Mesothelial cell of epicardium (in vitro differentiated cells): ENCODE measurements at places on chromosomes 4 and X.

DNA sequence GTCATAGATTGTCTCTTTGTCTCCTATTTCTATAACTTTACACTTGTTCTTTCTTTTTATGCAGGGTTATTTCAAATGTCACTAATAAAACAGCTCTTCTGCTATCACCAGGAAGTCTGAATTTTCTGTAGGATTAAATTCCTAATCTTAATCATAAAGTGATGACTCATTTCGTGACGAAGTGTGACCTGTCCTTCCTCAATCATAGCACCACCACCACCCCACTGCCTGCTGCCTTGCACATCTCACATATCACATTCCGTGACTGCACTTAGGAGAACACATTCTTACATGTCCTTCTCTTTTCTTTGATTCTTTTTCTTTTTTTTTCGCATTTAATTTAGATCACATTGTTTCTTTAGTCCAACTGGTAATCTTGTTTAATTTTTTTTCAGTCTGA is 57.7 kb upstream of the UGT2B7 start:
- DNase-seq = no peak

- DNase-seq = no peak
Observed at GRCh38 chr4:107736924-107737448, 17.0 kb upstream of the PAPSS1 start.

- DNase-seq = no peak
Observed at GRCh38 chr4:18957716-18958115, 936.2 kb upstream of the LCORL start.

GRCh38 chr4:69524706-69525105 is 29.0 kb upstream of the UGT2B4 start:
- no peak for DNase-seq

DNA sequence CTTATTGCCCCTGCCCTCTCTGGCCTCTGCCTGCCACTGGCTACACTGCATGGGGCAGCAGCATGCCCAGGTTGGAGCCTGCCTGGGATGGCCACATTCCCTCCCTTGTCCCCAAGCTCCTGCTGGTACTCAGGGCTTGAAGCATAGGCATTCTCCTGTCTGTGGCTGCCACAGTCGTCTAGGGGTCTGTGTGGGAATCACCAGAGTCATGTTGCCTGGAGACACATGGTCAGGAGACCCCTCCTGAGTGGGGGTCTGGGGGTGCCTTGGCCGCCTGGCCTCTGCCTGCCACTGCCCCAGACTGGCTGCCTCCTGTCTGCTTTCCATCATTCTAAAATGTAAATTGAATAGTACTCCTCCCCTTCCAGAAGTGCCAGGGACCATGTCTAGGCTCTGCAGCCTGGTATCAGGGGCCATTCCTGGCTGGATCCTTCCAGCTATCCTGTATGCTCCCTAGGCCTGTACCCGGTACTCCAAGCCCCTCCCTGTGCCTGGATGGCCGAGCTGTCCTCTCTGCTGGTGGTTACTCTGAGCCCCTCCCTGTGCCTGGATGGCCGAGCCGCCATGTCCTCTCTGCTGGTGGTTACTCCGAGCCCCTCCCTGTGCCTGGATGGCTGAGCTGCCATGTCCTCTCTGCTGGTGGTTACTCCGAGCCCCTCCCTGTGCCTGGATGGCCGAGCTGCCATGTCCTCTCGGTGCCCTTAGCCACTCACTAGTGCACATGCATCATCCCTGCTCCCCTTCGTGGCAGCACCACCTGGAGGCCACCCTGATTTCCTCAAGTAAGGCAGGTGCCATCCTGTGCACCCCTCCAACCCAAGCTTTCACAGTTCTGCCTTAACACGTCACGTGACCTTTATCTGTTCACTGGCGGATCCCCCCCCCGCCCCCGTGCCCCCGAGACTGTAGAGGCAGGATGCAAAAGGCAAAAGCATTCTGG is 5.5 kb upstream of the NKX1-1 start:
- no peak for DNase-seq

DNA sequence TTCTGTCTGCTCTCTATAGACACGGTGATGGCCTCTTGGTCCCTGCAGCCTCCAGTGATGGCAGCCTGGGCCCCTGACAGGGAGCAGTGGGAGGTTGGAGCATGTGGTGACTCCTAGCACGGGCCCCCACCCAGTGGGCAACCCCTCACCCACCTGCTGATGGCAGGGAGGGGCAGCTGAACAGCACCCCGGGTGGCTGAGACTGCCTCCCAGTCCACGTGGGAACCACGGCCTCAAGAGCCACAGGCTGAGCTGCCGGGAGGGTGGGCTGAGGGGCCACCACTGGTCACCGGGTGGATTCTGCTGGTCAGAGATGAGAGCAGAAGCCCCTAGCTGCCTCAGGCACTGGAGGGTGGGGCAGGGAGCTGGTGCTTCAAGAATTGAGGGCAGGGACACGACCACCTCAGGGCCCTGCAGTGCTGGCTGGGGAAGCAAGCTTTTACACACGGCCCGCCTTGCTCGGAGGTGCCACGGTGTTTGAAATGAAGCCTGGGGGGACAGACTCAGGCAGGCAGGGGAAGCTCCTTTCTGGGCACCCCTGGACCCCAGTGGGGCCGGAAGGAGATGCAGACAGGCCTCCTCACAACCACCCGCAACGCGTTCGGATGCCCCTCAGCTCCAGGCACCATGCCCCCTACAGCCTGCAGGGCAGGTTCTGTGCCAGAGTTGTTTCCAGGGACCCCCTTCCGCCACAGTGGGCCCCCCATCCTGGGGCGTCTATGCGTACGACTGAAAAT is 6.3 kb upstream of the HAUS3 start:
- DNase-seq = no peak

DNA sequence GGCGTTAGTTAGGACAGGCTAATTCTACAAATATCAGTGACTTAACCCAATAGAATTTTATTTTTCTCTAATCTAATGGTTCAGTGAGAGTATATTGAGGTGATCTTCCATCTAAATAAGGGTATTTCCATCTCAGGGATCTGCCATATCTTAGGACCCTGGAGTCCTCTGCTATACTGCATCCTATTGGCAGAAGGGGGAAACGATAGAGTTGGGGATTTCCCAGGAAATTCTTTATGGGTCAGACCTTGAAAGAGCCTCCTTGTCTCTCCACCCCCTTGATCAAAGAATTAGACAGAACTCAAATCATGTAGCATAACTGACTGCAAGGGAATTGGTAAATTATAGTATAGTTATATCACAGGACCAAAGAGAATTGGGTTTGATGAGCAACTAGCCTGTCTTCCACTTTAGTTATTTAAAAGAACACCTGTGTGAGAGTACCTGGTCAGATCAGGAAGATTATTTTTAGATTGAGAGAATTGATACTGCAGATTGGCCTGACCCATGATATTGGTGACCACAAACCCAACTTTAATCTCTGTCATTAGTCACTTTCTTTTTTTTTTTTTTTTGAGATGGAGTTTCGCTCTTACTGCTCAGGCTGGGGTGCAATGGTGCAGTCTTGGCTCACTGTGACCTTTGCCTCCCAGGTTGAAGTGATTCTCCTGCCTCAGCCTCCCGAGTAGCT is 25.6 kb downstream of the SMARCA5 start:
- DNase-seq = no peak

- no peak for DNase-seq
Observed at GRCh38 chr4:99991741-99992140, 41.7 kb upstream of the H2AZ1 start.

- no peak for DNase-seq
Observed at GRCh38 chr4:83731609-83732008, 195.7 kb downstream of the GPAT3 start.

DNA sequence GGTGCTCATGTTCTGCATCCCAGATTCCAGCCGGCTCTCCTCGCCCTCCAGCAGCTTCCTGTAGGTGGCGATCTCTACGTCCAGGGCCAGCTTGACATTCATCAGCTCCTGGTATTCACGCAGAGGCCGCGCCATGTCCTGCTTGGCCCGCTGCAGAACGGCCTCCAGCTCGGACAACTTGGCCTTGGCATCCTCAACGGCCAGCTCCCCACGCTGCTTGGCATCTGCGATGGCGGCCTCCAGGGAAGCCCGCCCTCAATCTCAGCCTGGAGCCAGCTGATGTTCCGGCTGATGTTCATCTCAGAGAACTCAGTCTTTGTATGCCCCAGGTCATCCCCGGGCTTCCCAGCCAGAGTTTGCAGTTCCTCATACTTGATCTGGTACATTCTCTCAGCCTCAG is 431.8 kb upstream of the DIPK2B start:
- no peak for DNase-seq

GRCh38 chrX:138709886-138710791 is 1.4 kb downstream of the FGF13 start:
- peak; percentile 38 for DNase-seq

DNA sequence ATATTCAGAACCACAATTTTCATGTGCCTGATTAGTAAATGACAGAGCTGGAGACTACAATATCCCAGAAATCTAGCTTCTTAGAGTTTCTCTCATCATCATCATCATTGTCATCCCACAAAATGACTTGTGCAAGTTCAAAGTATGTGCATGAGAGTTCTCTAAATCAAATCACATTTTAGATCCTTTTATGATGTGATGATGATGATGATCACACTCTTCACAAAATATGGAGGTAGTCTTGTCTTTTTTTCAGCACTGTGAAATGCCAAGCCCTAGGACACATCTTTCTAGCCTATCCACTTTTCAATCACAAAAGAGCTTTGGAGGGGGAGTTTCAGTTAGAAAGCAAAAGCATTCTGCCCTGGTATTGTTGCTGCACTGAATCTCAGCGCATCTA is 7.4 kb downstream of the MBNL3 start:
- DNase-seq = no peak

DNA sequence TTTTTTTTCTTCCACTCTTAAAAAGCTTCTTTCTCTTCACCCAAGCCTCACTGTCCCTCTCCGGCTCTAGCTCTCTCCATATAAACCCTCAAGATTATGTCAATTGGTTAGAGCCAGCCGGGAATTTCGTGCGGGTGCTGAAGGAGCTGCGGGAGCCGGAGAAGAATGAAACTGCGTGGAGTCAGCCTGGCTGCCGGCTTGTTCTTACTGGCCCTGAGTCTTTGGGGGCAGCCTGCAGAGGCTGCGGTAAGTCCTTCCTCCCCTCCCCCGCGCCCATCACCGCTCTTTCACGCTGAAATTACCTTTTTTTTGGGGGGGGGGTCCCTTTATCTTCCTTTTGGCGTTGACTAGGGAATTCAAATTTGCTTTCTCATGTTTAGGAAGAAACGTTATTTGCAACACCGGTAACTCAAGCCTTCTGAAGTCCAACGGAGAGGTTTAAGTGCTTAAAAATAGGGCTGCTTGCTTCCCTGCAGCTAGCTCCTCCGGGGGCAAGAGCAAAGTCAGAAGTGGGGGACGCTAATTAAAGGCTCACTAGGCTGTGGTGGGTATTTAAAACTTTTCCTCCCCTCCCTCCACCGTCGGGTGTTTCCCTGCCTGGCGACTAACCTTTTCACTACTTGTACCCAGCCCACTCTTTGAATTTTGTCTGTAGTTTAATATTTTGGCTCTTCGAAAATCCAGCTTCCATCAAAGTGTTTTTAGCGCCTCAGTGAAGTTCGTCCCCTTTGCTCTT is 491 bp downstream of the COL4A5 start:
- peak; percentile 26 for DNase-seq

DNA sequence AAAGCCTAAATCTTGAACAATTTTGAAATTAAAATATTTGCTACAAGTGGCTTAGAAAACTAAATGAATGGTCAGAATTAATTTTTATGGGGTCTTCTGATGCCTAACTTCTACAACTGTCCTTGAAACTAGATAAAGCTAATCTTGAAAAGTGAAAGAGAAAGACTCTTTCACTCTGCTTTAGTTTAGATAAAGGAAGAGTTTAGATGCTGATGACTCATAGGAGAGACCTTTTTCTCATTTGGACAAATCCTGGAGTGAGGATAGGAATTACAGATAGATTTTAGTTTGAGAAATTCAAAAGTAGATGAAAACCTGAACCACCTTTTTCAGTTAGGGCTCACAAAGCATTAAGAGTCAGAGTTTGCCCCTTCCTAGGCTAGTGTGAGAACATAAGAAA is 342.3 kb upstream of the GRID2 start:
- no peak for DNase-seq

GRCh38 chr4:1039493-1040343 is 28.3 kb downstream of the FGFRL1 start:
- no peak for DNase-seq

DNA sequence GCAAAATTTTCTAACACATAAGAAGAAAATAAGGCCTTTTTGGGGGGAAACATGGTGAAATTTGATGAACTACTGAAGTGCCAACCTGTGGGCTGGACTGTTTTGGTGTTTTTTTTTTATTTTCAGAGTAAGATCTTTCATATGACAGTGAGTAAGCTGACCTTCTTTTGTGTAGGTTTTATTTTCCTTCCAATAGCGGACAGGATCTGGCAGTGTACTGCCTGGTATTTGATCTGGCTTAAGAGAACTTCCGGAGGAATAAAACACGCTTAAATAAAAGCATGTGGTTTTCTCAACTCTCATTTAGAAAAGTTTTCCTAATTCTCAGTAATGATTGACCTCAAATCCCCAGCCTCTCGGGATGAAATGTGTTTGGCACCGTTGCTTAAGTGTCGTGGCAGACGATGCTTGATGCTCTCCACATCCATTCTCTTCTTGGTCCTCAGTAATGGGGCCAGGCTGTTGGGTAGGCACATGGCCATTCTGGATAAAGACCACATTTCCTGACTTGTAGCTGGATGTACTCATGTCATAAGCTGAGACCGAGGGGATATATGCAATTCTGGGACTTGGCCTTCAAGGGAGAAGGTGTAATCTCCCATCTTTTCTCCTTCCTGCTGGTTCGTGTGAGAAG is 65.6 kb upstream of the PDLIM3 start:
- no peak for DNase-seq

DNA sequence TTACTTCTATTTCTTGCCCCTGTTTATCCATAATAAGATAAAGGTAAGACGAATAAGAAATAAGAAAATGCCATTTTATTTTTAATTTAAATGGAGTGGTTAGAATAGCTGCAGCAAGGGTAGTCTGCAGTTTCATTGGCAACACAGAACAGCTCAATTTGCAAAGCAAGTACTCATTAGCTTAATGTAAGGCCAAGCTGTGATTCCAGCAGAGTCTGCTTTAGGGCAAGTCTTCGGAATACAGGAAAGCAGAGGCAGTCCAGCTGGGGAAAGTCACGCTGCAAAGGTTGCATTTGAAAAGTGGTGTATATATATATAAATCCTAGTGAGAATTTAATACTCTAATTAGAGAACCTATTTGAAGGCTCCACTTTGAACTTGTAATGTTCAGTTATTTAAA is 59.0 kb downstream of the ANXA10 start:
- DNase-seq = no peak

DNA sequence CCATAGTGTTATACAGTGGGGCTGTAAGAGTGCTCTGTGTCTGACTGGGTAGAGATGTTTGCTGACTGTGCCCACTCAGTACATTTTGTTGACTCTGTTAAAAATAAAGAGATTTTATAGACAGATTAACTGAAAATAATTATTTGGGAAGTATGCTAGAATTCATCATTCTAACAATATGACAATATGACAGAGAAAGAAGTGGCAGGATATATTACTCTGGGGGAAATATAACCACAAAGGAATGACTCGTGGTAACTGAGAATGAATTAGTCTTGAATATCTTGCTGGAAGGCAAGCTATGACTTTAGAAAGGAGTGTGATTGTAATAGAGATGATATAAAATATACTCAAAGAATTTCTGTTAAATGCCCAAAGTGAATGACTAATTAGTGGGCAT is 46.8 kb downstream of the TMEM165 start:
- DNase-seq = no peak
